CD4-positive, alpha-beta T cell treated with Interleukin-10 for 1 hour (primary cell): ENCODE measurements at places on chromosomes 1 and 21.
A peak's percentile ranks its signal among the peaks of the same experiment; 100 is the strongest.

- DNase-seq: no peak
Observed at GRCh38 chr1:163436140-163436812, 114.5 kb downstream of the NUF2 start.

GRCh38 chr1:162314206-162314605 lies 62.4 kb downstream of the SPATA46 start:
- no peak for DNase-seq

GRCh38 chr1:55650444-55650843 lies 435.3 kb upstream of the USP24 start:
- DNase-seq: no peak

DNA sequence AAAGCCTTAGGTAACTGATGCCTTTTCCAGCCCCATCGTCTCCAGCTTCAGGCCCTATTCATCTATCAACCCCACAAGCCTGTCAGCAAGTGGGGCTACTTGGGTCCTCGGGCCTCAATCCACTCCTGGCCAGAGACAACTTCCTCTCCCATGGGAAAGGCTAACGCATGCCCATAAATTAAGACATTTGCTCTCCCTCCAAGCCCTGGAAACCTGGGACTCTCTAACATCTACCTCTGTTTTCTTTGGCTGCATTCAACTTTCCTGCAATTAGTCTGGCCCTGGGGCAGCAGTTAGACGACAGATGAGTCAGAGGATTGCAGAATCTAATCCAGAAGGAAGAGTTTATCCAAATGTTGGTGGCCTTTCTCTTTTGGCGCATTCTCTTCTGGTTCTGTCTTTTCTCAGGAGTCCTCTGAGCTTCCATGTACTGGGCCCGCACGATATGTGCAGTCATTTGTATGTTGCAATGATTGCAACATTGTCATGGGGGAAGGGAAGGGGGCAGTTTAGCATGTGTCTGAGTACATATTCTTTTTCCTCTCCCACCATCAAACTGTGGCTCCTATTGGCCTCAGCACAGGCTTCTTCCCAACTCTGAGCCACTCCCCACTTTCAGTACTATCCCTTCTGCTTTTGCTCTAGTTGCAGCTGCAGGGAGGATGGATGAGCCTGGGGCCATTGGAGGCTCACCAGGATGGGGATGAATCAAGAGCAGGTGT lies 54.4 kb downstream of the NAV1 start:
- no peak for DNase-seq

DNA sequence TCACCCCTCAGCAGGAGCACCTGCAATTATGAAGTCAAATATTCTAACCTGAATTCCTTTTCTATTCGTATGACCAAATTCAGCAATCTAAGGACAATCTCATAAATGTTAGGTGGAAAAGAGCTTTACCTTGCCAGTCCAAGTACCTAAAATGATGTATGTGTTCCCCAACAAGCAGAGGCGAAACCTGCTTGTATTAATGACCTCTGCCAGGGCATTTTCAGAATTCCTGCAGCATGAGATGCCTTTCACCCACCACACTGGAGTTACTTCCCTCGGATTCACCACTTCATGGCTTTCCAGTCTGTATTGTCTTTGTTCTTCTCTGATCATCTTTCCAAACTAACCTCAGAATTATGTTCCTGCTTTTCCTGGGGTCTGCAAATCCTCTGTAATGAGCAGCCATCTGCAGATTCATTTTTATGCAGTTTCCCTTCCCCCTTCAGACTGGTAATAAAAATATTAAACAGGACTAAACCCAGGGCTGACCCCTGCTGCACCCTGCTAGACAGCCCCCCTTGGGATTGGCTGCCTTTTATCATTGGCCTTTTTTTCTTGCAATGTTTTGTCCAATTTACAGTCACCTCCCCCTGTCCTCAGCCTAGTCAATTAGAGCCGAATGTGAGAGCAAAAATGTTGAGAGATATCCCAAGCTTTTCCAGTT lies 26.6 kb upstream of the CASQ2 start:
- no peak for DNase-seq

DNA sequence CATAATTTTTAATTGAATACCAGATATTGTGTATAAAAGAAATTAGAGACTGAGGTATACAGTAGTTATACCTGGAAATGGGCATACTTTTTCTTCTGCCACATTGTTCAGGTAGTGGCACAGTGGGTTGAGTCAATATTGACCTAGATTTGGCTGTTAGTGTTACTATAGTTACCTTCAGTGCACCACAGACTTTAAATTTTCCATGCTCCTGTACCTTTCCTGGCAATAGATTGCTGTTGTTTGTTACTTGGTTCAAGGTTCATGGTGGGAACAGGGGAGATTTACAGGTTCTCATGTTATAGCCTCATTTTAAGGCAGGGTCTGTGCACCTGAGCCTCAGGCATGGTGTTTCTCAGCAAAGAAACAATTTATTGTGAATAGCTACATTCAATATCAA lies 218.7 kb downstream of the LBR start:
- no peak for DNase-seq

DNA sequence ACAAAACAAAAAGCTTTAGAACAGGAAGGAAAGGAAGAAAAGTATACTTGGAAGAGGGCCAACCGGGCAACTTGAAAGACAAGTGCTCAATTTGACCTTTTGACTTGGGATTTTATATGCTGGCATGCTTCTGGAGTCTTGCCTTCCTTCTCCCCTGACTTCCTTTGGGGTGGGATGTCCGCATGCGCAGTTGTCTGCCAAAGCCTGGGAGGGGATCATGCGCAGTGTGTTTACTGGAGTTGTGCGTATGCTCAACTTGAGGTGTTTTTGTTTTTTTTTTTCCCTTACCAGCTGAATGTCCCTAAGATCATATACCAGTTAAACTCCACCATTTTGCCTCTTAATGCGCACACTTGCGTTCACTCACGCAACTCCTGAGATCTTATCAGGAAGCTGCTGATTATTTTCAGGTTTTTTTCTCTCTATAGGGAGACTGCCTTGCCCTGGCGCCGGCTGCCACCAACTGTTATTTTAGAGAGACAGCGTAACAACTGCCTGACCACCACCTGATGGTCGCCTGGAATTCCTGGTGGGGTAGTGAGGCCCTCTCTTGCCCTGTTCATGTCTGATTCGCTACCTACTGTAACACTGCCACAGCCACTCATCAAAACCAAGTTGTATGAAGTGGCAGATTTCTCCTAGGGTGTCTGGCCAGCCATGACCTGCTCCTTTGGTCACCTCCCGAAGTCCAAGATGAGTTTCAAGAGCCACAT lies 138.7 kb upstream of the ZNF644 start:
- no peak for DNase-seq

- DNase-seq: no peak
Observed at GRCh38 chr21:14712121-14712715, 166.1 kb upstream of the SAMSN1 start.

GRCh38 chr1:220708936-220709801 lies 19.0 kb downstream of the C1orf115 start:
- no peak for DNase-seq

DNA sequence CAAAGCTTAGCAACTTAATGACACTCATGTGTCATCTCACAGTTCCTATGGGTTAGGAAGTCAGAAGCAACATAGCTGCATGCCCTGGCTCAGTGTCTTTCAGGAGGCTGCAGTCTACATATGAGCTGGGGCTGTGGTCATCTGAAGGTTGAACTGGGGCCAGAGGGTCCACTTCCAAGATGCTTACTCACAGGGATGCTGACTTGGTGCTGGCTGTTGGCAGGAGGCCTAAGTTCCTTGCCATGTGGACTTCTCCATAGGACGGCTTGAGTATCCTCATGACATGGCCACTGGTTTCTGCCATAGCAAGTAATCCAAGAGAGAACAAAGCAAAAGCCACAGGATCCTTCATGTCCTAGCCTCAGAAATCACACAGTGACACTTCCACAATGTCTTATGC lies 12.1 kb upstream of the FAM43B start:
- DNase-seq: no peak

GRCh38 chr1:116855773-116856201 lies 53.9 kb upstream of the PTGFRN start:
- DNase-seq: no peak

DNA sequence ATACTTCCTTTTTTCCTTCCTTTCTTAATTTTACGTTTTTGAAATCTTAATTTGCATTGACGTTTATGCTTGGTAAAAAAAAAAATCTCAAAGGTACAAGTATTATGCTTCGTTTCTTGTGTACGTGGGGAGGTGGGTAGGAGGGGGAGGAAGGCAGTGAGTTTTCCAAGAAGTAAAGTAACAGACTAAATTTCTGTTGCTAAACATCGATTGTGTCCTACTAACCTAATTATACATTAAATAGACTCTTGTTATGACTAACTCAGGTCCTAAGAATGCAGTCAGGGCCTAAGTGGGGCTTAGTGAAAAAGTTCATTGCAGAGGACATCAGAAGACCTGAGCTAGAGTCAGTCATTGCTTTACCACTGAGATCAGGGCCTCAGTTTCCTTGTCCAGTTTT lies 17.5 kb downstream of the NEK7 start:
- peak; percentile 29 for DNase-seq

DNA sequence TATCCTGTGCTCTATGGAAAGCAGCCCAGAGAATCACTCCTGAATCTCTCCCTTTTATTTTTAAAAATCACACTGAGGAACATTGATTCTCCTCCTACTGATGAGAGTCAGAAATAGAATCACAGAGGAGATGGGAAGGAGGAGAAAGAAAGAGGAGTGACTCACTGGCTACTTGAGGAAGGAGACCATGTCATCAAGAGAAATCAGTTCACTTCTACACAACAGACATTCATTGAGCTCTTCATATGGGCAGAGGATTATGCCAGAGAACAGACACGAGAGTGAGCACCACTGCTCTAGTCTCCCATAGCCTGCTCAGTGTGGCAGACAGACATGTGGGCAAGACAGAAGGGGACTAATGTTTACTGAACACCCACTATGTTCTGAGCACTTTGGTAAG lies 44.2 kb downstream of the RAB3B start:
- DNase-seq: no peak

DNA sequence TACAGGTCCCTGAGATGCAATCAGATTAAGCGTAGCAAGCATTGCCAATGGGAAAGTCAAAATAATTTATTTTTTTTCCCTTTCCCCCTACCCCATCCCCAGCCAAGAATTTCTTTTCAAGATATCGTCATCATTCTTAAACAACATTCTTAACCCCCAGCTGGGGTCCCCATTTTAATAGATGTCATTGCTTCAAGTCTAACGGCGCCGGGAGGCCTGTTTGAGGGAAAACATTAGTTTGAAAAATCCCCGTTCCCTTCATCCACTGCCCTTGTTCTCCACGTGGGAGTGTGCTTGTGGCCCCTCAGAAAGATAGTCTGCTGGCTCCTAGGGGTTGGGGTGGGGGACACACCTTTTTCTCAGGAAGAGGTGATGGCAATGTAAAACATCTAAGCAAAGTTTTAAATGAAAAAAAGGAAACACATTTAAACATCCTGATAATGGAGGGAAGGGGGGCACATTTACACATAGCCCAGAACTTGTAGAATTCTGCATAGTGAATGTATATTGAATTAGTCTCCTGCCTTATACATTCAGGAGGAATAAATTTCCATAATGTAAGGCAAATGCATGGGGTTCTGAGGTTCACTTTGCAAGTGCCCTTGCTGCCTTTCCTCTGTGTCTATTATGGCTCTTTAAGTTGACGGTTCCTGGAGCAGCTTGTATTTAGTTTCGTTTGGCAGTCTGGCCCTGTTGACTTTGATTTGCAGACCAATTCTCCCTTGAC lies 6.8 kb downstream of the TRNP1 start:
- DNase-seq: no peak

DNA sequence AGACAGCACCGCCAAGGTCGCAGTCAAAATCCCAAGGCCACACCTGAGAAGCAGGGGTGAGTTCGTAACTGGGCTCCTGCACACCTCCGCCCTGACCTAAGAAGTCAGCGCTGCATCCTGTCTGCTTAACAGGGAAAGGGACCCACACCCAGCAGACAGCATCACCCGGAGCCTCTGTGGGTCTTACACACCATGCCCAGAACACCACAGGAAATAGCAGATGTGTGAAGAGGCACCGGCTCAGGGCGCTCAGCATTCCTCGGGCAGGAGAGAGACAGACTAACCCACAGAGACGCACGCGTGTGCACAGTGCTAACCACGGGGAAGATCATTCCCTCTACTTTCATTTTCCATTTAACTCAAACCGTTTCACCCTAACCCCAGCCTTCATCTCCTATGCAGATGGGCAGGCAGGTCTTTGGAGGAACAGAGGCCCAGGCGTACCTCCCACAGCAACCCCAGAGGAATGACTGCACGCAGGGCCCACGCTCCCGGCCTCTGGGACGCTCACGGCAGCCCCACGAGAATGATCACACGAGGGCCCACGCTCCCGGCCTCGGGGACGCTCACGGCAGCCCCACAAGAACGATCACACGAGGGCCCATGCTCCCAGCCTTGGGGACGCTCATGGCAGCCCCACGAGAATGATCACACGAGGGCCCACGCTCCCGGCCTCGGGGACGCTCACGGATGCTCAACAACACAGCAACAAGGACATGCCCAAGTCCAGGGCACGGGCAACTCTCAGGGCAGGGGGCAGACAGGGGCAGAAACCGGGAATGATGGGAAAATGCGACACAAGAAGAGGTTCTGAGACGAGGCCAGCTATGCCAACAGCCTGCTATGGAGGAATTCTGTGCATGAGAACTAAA lies 20.9 kb downstream of the POFUT2 start:
- DNase-seq: peak; percentile 61

DNA sequence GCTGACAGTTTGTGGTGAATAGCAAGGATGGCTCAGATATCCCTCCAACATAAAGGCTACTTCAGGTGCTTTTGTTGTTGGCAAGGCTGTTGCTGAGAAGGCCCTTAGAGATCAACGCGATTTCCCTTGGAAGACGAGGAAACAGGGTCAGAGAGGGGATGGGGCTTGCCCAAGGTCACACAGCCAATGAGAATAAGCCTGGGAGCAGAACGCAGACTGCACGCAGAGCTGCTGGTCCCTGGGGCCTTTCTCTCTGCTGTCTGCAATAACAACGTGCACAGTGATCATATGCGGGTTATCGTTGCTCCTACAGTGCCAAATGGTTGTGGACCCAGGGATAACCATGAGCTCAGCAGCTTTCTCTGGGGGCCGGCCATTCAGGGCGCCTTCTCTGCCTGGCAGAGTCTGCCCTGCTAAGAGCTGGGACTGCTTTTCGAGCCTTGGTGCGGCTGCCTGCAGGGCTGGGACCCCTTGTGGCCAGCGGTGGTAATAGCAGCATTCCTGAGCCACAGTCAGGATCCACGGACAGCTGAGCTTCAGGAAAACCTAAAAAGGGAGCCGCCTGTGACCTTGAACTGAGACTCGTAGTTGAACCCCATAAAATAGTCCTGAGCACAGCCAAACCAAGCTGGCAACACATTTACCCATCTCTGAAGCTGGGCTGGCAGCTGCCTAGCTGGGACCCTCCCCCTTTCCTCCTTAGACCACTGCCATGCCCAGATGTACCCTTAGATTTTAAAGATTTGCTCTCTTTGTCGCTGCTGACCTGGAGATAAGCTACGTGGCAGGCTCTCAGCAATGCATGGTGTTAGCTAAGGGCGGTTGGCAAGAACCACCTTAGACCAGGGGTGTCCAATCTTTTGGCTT lies 39.8 kb downstream of the HTR6 start:
- peak; percentile 64 for DNase-seq

DNA sequence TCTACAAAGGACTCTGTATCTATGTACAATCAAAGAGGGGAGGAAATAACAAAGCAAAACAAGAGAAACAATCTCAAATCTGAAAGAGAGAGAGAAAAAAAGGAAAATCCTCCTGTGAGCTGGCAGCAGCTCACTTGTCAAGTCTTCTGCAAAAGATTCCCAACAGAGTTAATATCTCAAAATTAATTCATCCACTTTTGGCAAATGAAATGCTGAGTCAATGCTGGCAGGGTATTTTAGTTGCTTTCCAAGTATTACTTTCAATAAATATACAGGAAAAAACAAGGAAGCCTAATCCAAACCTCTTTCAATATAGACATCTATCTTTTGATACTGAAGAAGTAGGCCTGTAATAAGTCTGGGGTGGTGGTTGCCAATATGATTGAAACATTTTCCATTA lies 613.9 kb upstream of the NEGR1 start:
- no peak for DNase-seq

- no peak for DNase-seq
Observed at GRCh38 chr1:96872757-96873156, 151.2 kb downstream of the PTBP2 start.
